Iris pigment epithelial cell (primary cell): ENCODE measurements at places on chromosomes 12 and 14.

GRCh38 chr14:40229676-40230075 is 797.4 kb upstream of the FBXO33 start:
- DNase-seq: no peak

DNA sequence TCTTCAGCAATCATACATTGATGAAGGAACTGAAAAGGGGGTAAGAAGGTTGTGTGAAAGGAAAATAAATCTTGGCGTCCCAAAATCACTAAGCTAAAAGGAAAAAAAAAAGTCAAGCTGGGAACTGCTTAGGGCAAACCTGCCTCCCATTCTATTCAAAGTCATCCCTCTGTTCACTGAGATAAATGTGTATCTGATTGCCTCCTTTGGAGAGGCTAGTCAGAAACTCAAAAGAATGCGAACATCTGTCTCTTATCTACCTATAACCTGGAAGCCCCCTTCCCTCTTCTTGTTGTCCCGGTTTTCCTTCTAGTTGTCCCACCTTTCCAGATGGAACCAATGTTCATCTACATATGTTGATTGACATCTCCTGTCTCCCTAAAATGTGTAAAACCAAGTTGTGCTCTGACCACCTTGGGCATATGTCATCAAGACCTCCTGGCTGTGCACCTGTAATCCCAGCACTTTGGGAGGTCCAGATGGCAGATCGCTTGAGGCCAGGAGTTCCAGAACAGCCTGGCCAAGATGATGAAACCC is 53.1 kb downstream of the RESF1 start:
- DNase-seq: no peak

DNA sequence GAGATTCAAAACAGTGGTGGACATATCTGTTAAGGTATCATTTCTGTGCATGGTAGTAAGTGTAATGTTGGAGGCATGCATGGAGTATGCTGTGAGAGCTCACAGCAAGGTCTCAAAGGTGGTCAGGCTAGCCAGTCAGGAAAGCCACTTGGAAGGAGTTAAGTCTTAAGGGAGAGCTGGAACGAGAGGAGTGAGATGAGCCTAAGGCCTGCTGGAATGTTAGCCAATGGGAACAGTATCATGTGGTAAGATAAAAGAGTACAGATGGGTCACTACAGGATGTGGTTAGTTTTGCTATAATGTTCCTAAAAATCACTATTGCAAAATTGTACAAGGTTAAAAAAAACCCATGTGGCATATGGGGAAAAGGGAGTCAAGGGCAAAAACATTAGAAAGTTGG is 311.7 kb upstream of the E2F7 start:
- DNase-seq: peak; percentile 45

DNA sequence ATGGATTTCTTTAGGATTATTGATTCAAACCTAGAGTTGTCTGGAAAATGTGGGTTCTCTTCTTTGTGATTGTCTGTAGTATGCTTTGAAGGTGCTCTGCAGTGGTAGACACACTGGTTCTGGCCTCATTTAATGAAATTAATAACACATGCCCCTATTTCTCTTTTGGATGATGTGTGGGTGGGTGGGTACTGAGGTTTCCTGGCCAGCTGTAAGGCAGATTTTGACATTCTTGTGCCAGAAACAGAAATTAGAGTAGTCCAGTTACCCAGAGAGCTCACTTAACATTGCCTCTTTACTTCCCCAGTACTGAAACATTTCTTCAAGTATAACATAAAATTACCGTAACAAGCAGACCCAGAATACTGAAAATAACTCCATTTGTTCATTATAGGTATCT is 14.4 kb downstream of the TSFM start:
- DNase-seq: no peak

DNA sequence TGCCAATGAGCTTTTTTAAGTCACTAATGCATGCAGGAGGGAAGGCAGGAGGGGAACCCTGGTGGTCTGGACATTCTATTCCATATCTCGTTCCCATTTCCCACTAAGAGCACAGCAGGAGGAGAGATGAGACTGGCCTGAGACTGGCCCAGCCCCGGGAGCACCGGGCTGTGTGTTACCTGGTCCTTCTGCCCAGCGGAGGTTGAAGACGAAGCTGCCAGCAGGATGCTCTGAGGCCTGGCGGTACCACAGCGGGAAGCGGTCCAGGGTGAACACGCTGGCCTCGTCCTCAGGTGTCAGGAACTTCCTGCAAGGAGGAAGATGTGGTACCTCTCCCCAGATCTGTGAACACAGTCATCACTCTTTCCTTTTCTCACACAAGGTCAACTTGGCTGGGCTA is 23.9 kb downstream of the LRTM2 start:
- DNase-seq: no peak

- no peak for DNase-seq
Observed at GRCh38 chr14:96320605-96321004, 42.5 kb downstream of the ATG2B start.

DNA sequence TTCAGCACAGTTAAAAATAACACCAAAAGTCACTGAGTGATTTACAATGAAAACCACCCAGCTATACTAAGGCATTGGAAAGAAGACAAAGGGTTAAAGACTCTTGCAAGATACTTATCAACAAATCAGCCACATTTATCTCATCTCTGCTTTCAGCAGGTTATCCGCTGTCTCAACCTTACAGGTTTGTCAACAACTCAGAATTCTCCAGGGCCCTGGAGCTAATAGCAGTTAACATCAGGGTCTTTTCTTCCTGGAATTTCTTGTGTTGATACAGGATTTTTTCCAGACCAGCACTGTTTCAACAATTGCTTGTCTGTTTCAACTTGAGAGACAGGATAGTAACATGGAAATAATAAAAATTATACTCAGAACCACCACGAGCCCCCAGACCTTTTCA is 3.5 kb downstream of the PKP2 start:
- no peak for DNase-seq

DNA sequence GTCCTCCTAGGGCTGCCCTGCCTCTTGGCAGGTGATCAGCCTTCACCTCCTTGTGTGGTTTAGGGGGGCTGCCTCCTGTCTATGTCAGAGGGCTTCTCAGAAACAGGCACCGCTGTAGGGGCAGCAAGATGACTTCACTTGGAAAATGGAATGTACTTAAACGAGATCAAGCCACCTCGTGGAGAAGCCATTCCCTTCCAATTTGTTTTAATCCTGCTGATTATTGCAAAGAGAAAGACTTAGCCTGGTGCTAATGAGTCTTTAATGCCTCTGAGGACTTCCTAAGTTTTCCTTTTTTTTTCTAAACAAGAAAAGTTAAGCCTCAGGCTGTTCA is 62.3 kb upstream of the RFLNA start:
- DNase-seq: no peak

DNA sequence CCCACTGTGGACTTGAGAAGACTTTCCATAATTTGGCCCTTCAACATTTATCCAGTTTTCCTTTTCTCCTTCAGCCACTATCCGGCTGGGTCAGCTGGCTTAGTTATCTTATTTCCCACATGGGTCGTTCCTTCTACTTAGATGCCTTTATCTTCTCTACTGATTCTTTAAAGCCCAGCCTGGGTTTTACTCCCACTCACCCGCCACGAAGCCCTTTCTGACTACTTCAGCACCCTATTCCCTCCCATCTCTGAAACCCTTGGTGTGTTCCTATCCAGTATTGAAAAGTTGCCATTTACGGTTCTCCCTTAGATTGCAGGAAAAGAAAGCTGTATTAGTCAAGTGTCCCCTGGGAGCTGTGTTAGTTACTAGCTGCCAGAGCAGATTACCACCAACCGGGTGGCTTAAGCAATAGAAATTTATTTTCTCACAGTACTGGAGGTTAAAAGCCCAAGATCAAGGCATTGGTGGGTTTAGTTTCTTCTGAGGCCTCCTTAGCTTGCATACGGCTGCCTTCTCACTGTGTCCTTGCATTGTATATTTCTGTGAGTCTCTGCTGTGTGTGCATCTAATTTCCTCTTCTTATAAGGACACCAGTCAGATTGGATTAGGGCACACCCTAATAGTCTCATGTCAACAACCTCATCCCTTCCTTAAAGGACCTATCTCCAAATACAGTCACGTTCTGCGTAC is 105.5 kb downstream of the GPATCH2L start:
- DNase-seq: no peak

DNA sequence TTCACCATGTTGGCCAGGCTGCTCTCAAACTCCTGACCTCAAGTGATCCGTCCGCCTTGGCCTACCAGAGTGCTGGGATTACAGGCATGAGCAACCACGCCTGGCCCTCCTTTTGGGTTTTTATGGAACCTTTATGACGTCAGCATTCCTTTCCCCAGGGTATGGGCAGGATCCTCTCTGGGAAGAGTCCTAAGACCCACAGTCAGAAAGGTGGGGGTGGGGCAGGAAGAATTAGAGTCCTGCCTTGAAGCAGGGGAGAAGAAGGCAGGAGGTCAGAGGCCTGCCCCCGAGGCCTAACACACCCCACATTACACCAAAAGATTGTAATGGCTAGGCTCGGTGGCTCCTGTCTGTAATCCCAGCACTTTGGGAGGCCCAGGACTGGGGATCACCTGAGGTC is 30.8 kb upstream of the CDK17 start:
- no peak for DNase-seq

DNA sequence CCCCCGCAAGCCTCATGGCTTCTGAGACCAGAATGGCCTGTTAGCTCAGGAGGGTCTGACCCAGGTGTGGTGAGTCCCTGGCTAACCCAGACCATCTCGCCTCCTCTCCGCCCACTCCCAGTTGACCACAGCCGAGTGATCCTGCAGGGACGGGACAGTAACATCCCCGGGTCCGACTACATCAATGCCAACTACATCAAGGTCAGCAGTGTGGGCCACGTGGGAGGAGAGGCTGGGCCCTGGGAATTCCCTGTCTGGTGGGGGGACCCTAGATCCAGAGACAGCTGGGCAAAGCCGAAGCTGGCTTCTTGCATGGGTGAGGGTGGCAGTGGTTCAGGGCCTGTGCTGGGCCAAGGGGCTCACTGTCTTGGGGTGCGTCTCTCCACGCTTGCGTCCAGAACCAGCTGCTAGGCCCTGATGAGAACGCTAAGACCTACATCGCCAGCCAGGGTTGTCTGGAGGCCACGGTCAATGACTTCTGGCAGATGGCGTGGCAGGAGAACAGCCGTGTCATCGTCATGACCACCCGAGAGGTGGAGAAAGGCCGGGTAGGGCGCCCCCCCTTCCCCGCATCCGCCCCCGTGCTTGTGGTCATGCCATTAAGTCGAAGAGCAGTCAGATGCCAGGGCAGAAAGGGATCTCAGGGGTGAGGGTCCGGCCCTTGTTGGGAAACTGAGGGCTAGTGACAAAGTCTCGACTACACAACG is 5.0 kb downstream of the PTPN6 start:
- DNase-seq: no peak

GRCh38 chr14:65239938-65240296 is 137.6 kb upstream of the MAX start:
- DNase-seq: no peak

GRCh38 chr12:43795716-43796280 is 10.3 kb downstream of the TWF1 start:
- peak; percentile 40 for DNase-seq

DNA sequence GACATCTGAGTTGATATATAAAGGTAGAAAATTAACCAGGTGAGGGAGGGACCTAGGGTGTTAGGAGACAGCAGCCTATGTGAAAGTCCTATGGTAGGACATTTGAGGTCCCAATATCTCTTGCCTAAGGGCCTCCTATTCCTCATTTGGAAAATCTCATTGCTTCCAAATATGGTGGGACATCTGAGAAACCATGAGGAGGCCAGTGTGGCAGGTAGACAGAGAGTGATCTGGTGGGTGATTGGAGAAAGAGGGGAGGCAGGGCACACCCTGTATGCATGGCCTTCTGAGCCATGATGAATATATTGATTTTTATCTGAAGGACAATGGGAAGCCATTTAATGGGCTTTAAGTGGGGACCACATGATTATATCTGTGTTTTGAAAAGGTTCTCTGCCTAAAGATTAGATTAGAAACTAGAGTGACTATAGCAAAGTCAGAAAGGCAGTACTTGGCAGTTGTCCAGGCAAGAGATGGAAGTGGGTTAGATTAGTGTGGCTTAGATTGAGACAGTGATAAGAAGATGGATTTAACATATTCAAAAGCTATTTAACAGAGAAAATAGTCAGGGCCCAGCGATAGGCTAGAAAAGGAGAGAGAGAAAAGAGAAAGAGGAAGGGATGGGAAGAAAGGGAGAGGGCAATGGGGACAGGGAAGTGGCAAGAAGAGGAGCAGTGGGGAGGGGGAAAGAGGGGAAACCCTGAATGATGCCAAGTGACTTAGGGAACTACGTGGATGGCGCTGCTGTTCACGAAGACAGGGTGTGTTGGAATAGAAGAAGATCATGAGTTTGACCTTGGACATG is 237.2 kb upstream of the SRRM4 start:
- DNase-seq: no peak

DNA sequence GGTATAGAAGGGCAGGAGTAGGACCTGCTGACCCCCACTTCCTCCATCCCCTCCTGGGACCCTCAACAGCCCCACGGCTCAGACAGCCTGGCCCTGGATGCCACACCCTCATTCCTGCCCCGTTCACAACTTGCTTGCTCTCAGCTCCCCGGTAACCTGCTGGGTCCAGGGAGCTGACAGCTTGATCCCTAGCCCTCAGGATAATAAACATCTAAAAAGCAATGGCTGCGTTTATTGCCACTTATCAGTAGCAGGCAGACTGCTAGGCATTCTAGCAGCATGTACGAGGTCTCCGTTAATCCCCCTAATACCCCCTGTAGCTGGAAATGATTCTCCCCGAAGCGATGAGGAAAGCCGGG is 24.3 kb upstream of the RPLP0 start:
- DNase-seq: no peak

GRCh38 chr12:75635606-75636444 is 124.4 kb upstream of the KRR1 start:
- DNase-seq: peak; percentile 99

DNA sequence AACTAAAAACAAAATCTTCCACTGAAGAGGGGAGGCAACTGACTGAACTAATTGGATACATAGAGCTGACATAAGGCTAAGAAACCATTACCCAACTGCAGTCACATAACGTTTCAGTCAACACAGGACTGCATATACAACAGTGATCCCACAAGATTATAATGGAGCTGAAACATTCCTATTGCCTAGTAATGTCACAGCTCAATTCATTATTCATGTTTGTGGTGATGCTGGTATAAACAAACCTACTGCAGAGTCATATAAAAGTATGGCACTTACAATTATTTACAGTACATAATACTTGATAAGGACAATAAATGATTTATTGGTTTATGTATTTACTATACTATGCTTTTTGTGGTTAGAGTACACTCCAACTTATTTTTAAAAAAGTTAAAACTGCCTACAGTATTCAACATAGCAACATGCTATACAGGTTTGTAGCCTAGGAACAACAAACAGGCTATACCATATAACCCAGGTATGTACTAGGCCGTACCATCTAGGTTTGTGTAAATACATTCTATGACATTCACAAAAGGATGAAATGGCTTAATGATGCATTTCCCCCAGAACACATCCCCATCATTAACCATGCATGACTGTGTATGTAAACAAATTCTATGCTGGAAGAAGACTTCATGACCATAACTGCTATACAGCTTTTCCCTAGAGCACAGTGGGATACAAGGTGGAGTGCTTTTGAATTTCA is 4.3 kb downstream of the NAP1L1 start:
- DNase-seq: peak; percentile 42

DNA sequence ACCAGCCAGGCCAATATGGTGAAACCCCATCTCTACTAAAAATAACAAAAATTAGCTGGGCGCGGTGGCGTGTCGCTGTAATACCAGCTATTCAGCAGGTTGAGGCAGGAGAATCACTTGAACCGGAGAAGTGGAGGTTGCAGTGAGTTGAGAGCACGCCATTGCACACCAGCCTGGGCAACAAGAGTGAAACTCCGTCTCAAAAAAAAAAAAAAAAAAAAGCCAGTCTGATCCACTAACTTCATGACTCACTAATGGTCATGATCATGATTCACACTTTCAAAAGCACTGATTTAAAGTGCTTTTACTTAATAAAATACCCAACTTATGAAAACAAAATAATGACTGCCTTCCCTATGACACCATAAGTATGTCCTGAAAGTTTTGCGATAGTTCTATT is 38.4 kb upstream of the CPM start:
- peak; percentile 57 for DNase-seq
